ENCODE measurements at places on chromosomes 1 and 21.

DNA sequence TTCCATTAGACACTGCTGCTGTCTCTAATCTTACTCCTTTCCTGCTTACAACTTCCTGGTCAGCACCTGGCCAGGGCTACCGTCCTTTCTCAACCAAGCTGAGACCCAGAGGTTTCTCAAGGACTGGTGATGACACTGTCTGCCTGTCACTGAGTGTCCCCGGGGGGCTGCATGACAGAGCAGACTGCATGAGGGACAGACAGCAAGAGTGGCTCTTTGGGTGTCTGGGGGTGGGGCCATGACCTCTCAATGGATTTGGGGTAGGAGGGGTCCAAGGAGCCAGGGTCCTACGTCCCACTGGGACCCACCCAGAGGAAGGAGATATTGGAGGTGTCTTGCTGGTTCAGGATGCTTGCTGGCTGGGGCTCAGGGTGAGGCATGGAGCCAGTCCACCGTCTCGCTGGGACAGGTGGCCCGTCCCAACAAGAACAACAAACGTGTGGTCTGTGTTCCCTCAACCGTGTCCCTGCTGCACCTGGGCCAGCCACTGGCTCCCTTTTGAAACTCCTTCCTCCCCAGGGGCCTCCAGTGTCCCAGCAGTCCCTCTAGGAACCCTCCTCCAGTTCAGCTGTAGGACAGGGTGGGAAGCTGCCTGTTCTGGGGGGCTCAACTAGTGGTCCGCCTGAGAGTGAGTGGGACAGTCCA lies 344.6 kb upstream of the AJAP1 start:
- DNase-seq = no peak

- DNase-seq = no peak
Measured at GRCh38 chr1:156493742-156494141, 6.8 kb downstream of the MEF2D start.

GRCh38 chr1:50251702-50252101 lies 143.0 kb downstream of the ELAVL4 start:
- peak; percentile 23 for DNase-seq

GRCh38 chr1:5748286-5749225 lies 243.7 kb downstream of the NPHP4 start:
- no peak for DNase-seq

- DNase-seq = no peak
Measured at GRCh38 chr1:3240524-3241235, 171.7 kb downstream of the PRDM16 start.

- DNase-seq = no peak
Measured at GRCh38 chr1:30518696-30519095, 204.7 kb downstream of the MATN1 start.

DNA sequence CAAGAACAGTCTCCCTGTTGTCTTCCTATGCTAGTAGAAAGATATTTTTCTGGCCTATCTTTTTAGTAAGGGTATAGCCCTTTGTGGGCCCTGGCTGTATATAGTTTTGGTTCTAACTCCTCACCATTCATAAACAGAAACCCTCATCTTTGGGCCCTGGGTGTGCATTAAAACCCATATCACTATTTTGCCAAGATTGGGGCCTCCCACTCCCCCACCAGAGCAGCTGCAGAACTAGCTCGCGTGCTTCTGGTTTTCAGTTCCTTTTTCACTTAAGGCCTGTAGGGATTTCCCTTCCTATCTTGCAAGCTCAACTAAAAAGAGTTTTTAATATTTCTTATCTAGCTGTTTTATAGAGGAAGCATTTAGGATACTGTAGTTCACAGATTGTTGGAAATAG lies 106.4 kb downstream of the RGL1 start:
- no peak for DNase-seq

GRCh38 chr1:109901524-109902145 lies 9.0 kb upstream of the CSF1 start:
- no peak for DNase-seq

- DNase-seq = no peak
Measured at GRCh38 chr1:19311503-19311930, 427 bp downstream of the AKR7A2 start.

- DNase-seq = no peak
Measured at GRCh38 chr1:156696755-156697154, 8.6 kb downstream of the CRABP2 start.

DNA sequence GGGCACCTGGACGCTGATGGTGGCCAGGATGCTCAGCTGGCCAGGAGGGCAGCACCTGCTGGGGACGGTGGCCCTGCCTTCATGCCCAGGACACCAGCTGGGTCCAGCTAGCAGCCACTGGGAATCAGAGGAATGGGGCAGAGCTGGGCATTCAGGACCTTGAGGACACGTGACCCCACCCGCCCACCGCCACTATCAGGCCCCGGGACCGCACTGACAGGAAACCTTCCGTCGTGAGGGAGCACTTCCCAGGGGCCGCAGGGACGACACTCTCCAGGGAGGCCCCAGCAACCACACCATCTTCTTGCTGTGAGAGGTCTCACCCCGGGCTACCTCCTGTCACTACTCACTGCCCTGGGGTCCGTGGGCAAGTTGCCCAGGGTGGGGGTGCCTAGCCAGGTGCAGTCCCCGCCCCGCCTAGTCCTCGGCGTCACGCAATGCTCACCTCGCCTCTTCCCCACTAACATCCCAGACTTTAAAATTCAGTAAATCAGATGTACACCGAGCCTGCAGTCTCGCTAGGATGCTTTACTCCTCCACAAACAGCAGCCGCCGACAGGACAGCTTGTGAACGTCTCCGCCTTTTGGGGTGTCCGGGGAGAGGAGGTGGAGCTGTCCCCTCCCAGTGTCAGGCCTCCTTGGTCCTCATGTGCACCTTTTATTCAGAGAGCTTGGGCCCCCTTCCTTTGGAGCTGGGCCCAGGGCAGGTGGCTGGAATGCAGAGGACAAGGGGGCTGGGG lies 4.9 kb downstream of the VWA1 start:
- DNase-seq = no peak

DNA sequence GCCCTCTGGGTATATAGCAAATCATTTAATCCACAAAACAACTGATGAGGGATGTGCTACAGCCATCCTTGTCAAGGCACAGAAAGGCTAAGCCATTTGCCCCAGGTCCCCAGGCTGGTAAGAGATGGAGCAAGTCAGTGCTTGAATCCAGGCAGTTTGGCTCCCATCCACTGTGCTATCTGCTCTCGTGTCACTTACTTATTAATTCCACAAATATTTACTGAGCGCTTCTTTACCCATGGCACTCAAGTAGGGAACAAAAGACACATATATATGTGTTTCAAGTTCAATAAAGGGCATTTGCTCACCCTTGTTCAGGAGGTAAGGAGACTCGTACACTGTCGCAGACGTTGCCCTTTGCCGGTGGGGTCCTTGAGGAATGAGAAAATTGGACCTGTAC lies 38.6 kb upstream of the MPZL1 start:
- no peak for DNase-seq

DNA sequence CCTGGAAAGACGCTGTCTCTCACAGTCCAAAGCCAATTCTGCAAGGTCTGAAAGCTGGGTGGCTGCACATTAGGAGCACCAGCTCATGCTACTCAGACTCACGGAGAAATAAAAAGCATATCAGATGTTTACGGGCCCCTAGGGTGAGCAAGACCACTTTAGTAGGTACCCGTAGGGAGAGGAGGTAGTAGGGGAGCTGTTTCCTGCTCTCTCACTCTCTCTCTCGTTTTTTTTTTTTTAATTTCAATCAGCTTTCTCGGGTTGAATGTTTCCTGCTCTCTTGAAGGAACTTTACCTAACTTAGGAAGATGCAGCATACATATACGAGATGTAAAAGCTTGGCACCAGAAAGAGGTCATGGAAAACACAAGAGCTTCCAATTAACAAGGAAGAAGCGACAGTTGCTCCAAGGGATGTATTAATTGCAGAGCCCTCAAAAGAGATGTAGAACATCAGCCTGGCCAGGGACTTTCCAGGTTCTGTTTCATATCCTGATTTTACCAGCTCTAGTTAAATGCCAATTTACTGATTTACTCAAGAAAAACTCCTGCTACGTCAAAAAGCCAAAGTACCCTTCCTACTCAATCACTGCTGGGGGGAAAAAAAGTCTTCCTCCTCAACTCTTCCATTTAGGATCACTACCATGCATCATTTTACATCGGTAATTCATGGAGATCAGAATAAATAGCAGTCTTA lies 3.1 kb downstream of the LORICRIN start:
- DNase-seq = no peak

DNA sequence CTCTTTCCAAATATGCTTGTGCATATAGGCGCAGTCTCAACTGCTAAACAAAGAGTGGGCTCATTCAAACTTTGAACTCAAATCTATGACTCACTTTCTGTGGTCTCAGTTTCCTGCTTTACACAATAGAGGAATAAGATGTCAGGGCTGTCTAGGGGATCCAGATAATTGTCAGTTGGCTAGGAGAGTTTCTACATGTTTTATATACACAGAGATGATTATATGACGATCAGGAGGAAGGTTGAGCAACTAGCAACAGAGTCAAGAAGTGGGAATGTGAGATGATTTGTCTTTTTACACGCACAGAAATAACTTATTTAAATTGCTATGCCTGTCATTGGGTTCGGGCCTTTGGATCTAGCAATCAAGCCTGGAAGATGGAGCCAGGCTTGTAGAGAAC lies 299.4 kb upstream of the LYPLAL1 start:
- no peak for DNase-seq

- no peak for DNase-seq
Measured at GRCh38 chr1:50976111-50976889, 6.3 kb downstream of the CDKN2C start.

- DNase-seq = no peak
Measured at GRCh38 chr1:26483980-26484379, 11.7 kb downstream of the HMGN2 start.

DNA sequence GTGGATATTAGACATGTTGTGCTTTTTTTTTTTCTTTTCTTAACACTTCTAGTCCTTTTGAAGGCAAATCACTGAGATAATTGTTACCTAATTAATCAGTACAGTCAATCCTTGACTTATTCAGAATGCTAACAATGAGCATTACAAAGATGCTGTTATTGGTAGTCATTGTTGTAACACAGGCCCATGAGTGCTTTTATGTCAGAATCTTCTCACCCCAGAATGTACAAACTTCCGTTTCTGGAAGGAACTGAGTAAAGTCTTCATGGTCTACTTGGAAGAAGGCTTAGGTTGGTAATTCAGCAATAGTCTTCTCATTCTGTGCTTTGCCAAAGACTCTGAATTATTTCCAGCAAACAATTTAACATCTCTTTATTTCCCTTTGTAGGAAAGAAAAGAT lies 3.1 kb downstream of the KCNK1 start:
- no peak for DNase-seq

DNA sequence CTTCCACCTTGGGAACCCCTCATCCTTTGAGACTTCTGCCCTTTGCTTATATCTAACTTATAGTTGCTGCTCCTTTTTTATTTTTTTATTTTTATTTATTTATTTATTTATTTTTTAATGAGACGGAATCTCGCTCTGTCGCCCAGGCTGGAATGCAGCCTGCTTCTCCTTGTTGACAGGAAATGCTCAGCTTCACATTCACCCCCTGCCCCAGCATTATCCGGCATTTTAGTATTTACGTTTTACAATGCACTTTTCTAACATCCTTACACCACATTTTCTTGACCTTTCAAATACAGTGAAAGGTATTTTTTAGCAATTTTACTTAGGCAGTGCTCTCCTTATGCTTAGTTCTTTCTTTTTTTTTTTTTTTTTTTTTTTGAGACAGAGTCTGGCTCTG lies 14.9 kb downstream of the CXADR start:
- DNase-seq = no peak

- no peak for DNase-seq
Measured at GRCh38 chr1:180309338-180309737, 79.3 kb downstream of the LHX4 start.

DNA sequence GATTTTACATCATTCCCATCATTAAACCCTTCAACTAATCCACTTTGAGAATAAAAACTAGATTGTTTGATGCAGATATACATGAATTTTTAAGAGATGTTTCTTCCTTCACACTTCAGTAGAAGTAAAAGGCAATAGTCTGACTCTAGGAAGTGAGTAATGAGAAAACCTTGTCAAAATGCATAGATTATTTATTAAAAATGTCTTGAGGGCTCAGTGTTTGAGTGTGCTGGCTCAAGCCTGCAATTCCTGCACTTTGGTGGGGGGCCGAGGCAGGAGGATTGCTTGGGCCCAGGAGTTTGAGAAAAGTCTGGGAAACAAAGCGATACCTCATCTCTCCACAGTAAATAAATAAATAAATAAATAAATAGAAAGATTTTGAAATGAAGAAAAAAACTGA lies 177.1 kb downstream of the NEGR1 start:
- no peak for DNase-seq

DNA sequence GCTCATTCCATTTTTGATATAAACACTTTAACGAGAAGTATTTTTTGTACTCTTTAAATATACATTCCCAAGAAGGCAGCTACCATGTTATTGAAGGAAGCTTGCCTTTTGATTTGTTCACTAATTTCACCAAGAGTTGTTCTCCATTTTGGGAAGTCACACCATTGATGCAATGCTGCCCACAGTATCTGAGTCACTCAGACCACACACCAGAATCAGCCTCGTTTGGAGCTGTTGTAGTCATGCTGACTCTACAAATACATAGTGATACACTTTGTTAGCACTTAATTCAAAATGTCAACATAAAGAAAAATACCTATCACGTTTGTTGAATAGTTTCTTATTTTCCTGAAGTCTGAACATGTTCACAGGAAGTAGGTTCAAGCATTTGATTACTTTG lies 78.7 kb downstream of the PAPPA2 start:
- DNase-seq = no peak

- no peak for DNase-seq
Measured at GRCh38 chr1:116577759-116578314, 7.0 kb upstream of the CD58 start.

DNA sequence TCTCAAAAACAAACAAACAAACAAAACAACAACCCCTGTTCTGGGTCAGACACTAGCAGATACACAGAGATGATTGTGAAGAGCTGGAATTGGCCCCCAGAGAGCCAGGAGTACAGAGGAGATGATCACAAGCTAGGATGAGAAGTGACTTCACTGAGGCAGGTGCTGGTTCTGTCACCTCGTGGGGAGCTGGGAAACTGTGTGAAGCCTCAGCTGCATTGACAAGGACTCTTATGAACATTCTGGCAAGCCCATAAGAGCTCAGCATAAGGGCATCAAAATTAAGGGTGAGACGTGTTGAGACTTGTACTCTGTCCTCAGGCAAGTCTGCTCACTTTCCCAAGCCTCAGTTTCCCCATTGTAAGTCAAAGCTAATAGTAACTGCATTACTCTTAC lies 14.7 kb upstream of the PTP4A2 start:
- no peak for DNase-seq
